Fibroblast of skin of left quadriceps (primary cell): ENCODE measurements at places on chromosomes 5 and 9.

GRCh38 chr9:75197561-75197960 lies 109.2 kb downstream of the OSTF1 start:
- DNase-seq: peak; percentile 20

GRCh38 chr9:120934281-120934680 lies 7.7 kb upstream of the TRAF1 start:
- no peak for DNase-seq

DNA sequence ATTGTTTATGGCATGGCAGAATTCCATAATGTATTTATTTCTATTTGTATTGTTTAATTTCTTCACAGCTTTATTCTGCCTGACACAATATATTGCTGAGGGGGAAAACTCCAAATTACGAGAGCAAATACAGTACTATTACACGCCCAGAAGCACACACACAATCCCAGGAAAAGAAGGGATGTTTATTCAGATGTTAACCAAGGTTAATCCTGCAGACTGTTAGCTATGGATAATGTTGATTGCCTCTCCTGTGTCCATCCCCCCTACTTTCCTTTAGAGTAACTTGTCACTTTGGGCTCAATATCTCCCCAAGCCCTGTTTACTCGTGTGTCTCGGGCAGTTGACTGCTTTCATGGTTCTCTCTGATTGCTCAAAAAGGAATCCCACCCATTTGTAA lies 84.2 kb upstream of the ERCC6L2 start:
- DNase-seq: no peak

GRCh38 chr5:23763170-23763569 lies 255.8 kb downstream of the PRDM9 start:
- DNase-seq: no peak

DNA sequence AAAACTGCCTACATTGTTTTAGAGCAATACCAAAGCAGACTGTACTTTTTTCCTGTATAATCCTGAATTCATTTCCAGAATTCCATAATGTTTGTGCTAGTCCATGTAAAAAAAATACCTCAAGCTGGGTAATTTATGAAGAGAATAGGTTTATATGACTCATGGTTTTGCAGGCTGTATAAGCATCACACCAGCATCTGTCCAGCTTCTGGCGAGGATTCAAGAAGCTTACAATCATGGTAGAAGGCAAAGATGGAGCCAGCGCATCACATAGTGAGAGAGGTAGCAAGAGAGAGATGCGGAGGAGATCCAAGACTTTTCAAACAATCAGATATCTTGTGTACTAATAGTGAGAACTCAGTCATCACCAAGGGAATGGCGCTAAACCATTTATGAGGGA lies 280.3 kb upstream of the CDH9 start:
- DNase-seq: peak; percentile 6
